ENCODE measurements at places on chromosomes 1 and 21.

GRCh38 chr1:53128401-53128800 lies 14.0 kb downstream of the SLC1A7 start:
- no peak for DNase-seq

- no peak for DNase-seq
Observed at GRCh38 chr1:53375440-53375839, 47.6 kb upstream of the LRP8 start.

GRCh38 chr1:67408148-67408547 lies 22.1 kb downstream of the SERBP1 start:
- DNase-seq: no peak

DNA sequence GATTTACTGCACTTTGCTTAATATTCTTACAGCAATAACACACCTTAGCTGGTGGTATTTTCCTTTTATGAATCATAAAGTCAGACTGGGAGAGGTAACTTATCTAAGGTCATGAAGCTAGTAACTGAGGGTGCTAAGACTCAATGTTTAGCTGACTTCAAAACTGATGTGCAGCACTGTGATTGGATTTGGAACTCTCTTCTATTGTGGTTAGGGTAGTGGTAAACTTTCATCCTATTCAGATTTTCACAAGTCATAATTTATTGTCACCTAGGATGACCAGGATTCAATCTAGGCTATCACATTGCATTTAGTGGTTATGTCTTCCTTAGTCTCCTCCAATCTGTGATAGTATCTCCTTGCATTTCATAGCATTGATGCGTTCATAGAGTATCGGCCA lies 18.9 kb downstream of the EPB41 start:
- peak; percentile 65 for DNase-seq

DNA sequence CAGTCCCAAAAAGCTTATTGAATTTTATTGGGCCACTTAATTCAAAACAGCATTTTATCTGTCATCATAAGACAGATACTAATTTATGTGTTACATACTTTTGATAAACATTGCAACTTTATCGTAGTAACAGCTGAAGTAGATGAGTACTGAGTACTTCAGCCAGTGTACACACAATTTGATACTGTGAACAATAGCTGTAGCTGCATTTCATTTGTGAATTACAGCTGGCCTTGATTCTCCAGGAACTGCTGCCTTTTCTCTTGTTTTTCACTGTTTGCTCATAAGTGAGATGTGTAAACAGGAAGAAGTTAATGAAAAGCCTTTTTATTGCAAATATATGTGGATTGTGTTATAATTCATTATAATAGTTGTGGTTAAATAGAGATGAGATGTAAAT lies 10.2 kb downstream of the UAP1 start:
- no peak for DNase-seq
